ENCODE measurements at places on chromosomes 16 and 17. TPM values are rescaled to one million over a fixed set of nuclear protein-coding genes. Genes with fewer than 3 reads are reported as not detected.

DNA sequence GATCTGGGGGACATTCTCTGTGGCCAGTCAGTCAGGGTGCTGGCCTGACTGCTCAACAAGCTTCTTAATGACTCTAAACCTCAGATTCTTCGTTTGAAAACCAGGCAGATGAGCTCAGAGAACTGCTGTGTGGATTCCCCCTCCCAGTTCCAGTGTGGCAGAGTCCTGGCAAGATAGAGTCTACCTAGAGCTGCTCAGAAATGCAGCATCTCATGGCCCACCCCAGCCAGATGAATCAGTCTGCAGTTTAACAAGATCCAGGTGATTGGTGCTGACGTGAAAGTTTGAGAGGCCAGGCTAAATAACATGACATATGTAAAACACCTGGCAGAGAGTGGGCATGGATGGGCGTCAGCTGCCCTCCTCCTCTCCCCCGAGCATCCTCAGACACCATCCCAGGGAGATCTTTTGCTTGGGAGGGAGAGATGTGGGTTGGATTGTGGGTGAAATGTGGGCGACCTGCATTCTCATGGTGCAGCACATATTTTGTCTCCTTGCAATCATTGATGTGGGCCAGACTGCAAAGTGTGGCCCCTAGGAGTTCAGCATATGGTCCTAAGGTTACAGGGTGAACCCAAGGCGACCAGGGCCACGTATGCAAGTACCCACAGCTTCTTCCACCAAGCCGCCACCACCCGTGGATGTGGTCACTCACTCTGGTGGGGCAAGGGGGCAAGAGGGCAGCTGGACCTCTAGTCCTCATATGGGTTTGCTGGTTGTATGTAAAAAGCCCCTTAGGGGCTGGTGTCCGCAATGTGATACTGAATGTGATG, 19.5 kb downstream of the SOCS3 start:
- H3K27ac ChIP-seq: peak overlapping the region; percentile 82
- H3K4me3 ChIP-seq: no peak overlapping the region
- H3K36me3 ChIP-seq: no peaks in the 10 kb centered on the region
- H3K27me3 ChIP-seq: no peaks in the 10 kb centered on the region
- DNase-seq: no peak

DNA sequence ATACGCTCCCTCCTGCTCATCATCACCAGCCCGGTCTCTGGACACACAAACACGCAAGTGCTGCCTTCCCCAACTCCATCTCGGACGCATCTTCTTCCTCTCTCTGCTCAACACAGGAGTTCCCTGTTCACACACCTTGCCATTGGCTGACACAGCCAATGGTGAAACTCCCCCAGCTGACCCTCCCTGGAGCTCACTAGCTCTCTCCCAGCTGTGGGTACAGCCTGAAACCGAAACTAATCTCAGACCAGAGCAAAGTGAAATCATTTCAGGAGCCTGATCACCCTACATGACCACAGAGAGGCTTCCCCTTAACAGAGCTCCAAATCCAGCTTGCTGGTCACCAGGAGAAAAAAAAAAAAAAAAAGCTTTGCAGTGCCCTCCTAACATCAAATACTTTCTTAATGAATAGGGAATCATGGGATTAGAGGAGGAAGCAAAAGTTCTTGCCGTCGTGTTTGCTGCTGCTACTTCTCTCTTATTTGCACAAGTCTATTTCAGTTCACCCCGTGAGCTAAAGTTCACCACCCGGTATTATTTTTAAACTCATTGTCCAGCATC, 8.3 kb downstream of the CUEDC1 start:
- H3K27me3 ChIP-seq: no peaks in the 10 kb centered on the region
- no peaks in the 10 kb centered on the region for H3K36me3 ChIP-seq
- H3K4me3 ChIP-seq: peak overlapping the region; percentile 46
- no peaks in the 10 kb centered on the region for H3K4me1 ChIP-seq
- DNase-seq: no peak

GRCh38 chr17:46733837-46734475, 84.5 kb downstream of the WNT3 start:
- H3K27ac ChIP-seq: no peak overlapping the region
- no peaks in the 10 kb centered on the region for H3K4me1 ChIP-seq
- H3K27me3 ChIP-seq: no peaks in the 10 kb centered on the region
- no peaks in the 10 kb centered on the region for H3K36me3 ChIP-seq
- no peak overlapping the region for H3K4me3 ChIP-seq
- DNase-seq: no peak

DNA sequence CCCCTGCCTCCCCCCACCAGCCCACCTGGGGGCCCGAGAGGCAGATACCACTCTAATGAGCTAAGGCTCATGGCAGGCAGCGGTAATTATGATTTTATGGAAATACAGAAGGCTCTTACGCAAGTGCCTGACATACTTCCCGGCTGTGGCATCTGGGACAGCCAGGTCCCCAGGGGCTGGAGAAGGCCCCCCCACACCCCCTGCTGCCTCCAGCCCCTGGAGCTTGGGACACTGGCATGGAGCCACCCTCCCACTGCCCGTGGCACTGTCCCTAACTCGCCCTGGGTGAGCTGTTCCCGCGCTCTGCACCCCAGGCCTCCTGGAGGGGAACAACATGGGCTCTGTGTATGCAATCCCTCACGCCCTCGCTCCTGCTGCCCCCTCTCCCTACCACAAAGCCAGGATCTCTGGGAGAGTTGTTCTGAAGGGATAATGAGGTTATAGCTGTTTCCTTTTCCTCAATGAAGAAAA, 5.4 kb upstream of the STAC2 start:
- H3K36me3 ChIP-seq: no peaks in the 10 kb centered on the region
- DNase-seq: no peak
- no peaks in the 10 kb centered on the region for H3K4me1 ChIP-seq
- H3K27ac ChIP-seq: no peak overlapping the region
- no peak overlapping the region for H3K4me3 ChIP-seq
- H3K27me3 ChIP-seq: no peaks in the 10 kb centered on the region

GRCh38 chr17:76740329-76741118, 2.6 kb downstream of the MFSD11 start:
- no peaks in the 10 kb centered on the region for H3K27me3 ChIP-seq
- no peak overlapping the region for H3K4me3 ChIP-seq
- peaks cover 25% of the 10 kb centered on the region for H3K4me1 ChIP-seq
- no peak for DNase-seq

DNA sequence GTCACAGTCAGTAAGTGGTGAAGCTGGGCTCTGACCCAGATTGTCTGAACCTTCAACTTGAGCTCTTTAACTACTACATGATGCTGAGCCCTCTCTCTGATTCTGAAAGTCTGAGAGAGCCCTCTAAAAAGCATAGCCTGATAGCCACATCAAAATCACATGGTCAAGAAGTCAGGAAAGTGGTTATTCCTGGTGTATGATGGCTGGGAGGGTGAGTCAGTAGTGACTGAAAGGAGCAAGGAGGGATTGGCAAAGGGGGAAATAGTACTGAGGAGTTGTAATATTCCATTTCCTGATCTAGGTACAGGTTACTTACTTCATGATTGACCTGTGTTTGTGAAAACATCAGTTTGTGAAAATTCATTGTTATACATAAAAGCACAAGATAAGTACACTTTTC, 89.1 kb downstream of the SSH2 start:
- H3K36me3 ChIP-seq: no peaks in the 10 kb centered on the region
- DNase-seq: no peak
- H3K4me3 ChIP-seq: no peak overlapping the region
- no peak overlapping the region for H3K27ac ChIP-seq

- H3K27ac ChIP-seq: no peak overlapping the region
- DNase-seq: no peak
- H3K36me3 ChIP-seq: no peaks in the 10 kb centered on the region
- H3K27me3 ChIP-seq: no peaks in the 10 kb centered on the region
- no peaks in the 10 kb centered on the region for H3K4me1 ChIP-seq
Measured at GRCh38 chr16:82298472-82298871, 128.4 kb upstream of the MPHOSPH6 start.

- peaks cover 87% of the 10 kb centered on the region for H3K36me3 ChIP-seq
- H3K27ac ChIP-seq: peak overlapping the region; percentile 77
- H3K27me3 ChIP-seq: no peaks in the 10 kb centered on the region
Measured at GRCh38 chr16:2090777-2091546, 43.2 kb downstream of the TSC2 start.

DNA sequence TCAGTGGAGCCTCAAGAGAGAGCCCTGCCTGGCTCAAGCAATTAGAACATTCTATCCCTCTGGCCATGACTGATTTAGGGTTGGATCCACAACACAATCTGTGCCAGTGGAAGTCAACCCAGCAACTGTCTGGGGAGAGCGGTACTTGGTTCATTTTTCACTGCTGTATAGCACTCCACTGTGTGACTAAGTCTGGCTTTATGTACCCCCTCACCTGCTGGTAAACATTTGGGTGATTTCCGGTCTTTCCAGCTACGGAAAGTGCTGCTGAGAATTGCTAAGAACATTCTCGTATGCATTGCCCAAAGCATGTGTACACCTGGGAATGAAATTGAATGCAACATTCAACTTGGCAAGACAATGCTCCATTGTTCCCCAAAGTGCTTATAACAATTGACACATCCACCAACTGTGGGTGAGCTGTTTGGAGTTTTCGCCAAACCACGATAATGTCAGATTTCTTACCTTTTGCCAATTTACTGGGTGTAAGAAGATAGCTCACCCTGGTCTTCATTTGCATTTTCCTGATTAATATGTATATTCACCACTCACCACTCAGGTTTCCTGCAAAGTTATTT, 63.5 kb upstream of the MED9 start:
- no peak overlapping the region for H3K4me3 ChIP-seq
- no peak overlapping the region for H3K27ac ChIP-seq
- no peaks in the 10 kb centered on the region for H3K36me3 ChIP-seq
- peaks cover 42% of the 10 kb centered on the region for H3K4me1 ChIP-seq
- no peak for DNase-seq
- no peaks in the 10 kb centered on the region for H3K27me3 ChIP-seq

- DNase-seq: no peak
- no peaks in the 10 kb centered on the region for H3K27me3 ChIP-seq
- H3K4me1 ChIP-seq: no peaks in the 10 kb centered on the region
- peaks cover 2% of the 10 kb centered on the region for H3K36me3 ChIP-seq
- no peak overlapping the region for H3K27ac ChIP-seq
- H3K4me3 ChIP-seq: no peak overlapping the region
Measured at GRCh38 chr17:57687642-57688041, 57.5 kb downstream of the CCDC182 start.

GRCh38 chr16:4018391-4018790, 97.9 kb downstream of the ADCY9 start:
- no peaks in the 10 kb centered on the region for H3K36me3 ChIP-seq
- DNase-seq: no peak
- no peaks in the 10 kb centered on the region for H3K27me3 ChIP-seq
- no peaks in the 10 kb centered on the region for H3K4me1 ChIP-seq
- H3K27ac ChIP-seq: no peak overlapping the region
- no peak overlapping the region for H3K4me3 ChIP-seq

DNA sequence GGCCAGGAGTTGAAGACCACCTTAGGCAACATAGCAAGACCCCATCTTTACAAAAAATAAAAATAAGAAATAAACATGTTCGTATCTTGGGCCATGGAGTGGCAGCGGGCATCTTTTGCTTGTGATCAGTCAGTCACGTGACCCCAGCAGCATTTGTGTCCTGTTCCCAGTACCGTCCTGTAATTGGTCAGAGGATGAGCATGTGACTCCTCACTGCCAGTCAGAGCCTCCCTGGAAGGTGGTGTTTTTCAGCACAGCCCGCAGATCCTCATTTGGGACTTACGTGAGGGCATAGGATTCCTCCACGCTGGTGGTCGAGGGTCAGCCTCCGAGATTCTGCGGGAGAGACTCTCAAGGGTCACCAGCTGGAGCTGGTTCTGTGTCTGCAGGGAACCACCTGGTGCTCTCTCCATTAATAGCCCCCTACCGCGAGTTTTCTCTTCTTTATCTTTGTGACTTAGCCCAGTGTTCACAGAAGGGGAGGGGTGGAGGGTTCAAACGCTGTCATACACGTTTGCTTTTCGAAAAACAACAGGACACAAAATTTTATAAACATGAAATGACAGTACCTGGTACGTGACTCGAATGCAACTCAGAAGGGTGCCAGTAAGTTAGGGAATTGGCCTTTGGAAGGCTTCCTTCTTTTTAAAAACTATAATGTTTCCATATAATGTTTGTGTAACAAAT, 17.2 kb downstream of the MRC2 start:
- H3K27me3 ChIP-seq: no peaks in the 10 kb centered on the region
- H3K4me1 ChIP-seq: peaks cover 17% of the 10 kb centered on the region
- no peak overlapping the region for H3K4me3 ChIP-seq
- DNase-seq: no peak
- no peak overlapping the region for H3K27ac ChIP-seq

DNA sequence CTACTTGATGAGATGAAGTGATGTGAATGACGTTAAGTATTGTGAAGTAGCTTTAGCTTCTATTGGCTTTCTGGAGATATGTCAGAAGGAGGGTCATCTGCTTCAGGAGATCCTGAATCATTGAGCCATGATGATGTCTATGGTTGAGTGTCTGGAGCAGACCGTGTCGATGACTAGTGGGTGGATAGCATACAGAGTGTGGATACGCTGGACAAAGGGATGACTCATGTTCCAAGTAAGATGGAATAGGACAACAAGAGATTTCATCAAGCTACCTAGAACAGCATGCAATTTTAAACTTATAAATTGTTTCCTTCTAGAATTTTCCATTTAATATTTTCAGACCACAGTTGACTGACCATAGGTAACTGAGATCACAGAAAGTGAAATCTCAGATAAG, 116.1 kb upstream of the RBBP6 start:
- no peak overlapping the region for H3K4me3 ChIP-seq
- no peak overlapping the region for H3K27ac ChIP-seq
- H3K27me3 ChIP-seq: no peaks in the 10 kb centered on the region

DNA sequence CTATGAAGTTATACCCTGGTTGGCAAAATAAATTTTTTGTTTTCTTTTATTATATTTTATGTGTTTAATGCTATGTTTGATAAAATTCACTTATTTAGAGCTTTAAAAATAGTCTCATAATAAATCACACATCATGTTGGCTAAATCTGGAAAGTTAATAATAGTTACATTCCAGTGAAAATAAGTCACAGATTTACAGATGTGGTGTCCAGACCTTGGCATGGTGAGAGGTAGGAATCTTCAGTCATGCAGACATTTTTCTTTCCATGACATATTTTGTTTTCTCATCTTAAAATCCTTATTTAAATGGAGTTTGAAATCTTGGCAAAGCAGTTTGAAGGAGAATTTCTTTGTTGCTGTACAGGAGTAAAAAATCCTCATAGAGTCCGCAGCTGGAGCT, 48.1 kb upstream of the GOSR1 start:
- no peak overlapping the region for H3K27ac ChIP-seq
- no peak overlapping the region for H3K4me3 ChIP-seq
- no peak for DNase-seq

- no peak for DNase-seq
- no peaks in the 10 kb centered on the region for H3K4me1 ChIP-seq
- H3K27me3 ChIP-seq: no peaks in the 10 kb centered on the region
- no peak overlapping the region for H3K27ac ChIP-seq
- no peak overlapping the region for H3K4me3 ChIP-seq
- H3K36me3 ChIP-seq: no peaks in the 10 kb centered on the region
Measured at GRCh38 chr17:60534010-60534555, 8.0 kb upstream of the APPBP2 start.

UNC45B gene
- 131 TPM for total RNA-seq

ZNF778 gene
- 8.0 TPM for total RNA-seq

SBK1 gene
- total RNA-seq: 0.52 TPM

FBXO39 gene
- not detected for total RNA-seq

HBA1 gene
- 1,094 TPM for total RNA-seq

ASGR1 gene
- total RNA-seq: 1.6 TPM
